ENCODE measurements at places on chromosomes 16 and 17. TPM values are rescaled to one million over a fixed set of nuclear protein-coding genes. Genes with fewer than 3 reads are reported as not detected.

GRCh38 chr17:50269477-50270434, 4.5 kb upstream of the TMEM92 start:
- peak; percentile 88 for DNase-seq

Gene KPNA2
- 47.7 TPM for total RNA-seq

Gene AANAT
- not detected for total RNA-seq

Gene TNS4
- total RNA-seq, result 7.0 TPM

DNA sequence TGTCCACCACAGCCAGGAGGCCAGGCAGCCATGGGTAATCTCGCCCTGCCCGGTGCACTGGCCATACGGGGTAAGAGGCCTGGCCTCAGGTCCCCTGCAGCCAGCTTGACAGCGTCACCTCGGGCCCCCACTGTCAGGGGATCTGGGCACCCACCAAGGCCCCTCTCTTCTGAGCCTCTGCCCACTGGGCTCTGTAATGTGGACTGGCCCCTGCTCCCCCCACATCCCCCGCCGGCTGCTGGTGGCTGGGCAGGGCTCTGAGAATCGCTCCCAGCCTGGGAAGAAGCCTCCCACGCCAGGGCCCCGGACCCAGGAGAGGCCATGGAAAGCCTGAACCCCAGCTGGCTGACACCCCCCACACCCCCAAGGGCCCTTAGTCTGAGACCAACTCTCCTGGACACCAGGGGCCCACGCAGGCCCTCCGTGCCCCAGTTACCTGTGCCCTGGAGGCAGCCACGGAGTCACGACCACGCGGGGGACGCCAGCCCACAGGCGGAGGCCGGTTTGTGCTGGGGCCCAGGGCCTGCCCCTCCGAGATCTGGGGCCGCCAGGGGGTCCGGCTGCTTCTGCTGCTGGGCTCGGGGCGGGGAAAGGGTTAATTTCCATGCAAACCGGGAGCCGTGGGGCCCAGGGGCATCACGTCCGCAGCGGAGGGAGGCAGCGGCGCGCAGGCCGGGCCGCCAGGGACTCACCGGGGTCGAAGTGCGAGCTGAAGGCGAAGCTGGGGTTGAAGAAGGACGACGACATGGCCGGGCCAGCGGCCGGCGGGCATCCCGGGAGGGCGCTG, at the start of gene PVALEF:
PVALEF (plus strand) TSS at position 262 of the 787 bp plus-strand sequence. CDS start 15,720 bp downstream, outside the sequence.
- peak; percentile 33 for DNase-seq

- no peak for DNase-seq
These were observed 732 bp upstream of the RPL27 start for GRCh38 chr17:42997390-42997983.

GRCh38 chr17:34673516-34673915, 94.1 kb downstream of the TMEM132E start:
- no peak for DNase-seq

- peak; percentile 84 for DNase-seq
These were observed 39.6 kb downstream of the GPRC5B start for GRCh38 chr16:19844945-19845641.

DNA sequence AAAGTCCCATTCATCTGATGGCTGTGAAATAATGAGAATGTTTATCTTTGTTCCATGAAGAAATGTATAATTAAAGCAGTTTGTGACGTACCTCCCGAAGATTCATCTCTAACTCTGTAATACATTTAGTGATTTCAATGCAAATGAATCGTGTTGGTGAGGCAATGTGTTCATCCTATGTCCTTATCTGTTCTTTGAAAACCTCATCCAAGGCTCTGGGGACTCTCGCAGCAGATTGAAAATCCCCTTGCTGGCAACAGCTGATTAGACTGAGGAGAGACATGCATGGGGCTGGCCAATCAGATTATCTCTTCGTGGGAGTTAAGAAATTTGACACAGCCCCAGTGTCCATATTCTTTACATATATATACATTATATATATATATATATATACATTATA, 1095.4 kb upstream of the EEF2KMT start:
- no peak for DNase-seq

Gene HLF
- total RNA-seq, result 33.7 TPM

Gene ZNF469
- 5.3 TPM for total RNA-seq

DNA sequence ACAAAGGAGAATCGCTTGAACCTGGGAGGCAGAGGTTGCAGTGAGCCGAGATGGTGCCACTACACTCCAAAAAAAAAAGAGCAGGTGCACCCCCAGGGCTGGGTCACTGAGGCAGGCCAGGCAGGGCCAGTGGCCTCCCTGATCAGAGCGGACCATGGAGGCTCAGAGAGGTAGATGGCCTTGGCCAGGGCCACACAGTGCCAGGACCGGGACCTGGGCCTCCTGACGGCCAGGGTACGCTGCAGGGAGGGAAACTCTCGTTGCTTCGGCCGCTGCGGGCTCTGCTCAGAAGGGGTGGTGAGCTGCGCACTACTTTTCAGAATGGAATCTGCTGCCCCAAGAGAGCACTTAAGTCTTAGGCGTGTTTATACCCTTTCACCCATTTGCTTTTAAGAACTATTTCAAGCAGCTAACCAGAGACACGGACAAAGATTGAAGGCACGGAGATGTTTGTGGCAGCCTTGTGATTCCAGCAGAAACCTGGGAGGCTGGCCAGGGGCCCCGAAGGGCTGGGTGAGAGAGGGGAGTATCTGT, 17.1 kb downstream of the MYO1C start:
- no peak for DNase-seq

DNA sequence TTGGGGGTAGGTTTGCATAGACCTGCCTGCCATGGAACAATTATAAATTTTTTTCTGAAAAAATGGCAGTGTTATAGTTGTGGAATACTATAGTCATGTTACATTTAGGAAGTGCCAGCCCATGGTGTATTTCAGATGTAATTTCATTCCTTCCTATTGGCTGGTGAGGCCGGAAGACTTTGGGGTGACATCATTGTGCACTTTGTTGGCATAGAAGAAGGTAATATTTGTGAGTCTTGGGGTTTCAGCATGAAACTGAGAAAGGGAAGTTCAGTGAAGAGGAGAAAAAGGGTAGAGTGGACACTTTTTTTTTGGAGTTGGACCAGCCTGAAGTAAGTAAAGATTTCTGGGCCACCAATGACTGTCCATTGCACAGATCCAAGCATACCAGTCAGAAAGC, 16.0 kb upstream of the HEATR6 start:
- no peak for DNase-seq

DNA sequence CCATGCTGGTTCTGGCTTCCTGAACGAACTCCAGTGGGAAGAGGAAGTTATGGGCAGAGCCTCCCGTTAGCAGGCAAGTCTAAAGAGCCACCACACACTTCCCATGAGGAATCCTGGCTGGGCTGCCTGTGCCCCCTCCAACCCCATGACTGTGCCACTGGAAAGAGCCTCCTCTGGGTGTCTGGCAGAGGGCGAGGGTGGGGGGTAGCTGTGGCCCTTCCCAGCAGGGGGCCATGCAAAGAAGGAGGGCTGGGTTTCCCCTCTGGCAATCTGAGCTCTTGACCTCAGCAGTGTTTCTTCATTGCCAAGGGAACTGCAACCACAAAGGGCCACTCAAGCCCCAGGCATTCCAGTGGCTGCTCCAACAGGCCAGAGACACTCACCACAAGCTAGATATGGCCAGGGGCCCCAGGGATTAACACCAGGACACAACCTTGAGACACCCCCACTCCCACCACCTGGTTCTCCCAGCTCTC, 1.7 kb upstream of the RRAD start:
- no peak for DNase-seq

GRCh38 chr17:48483471-48484131, 47.2 kb downstream of the HOXB1 start:
- peak; percentile 89 for DNase-seq

Gene CD300LD
- not detected for total RNA-seq

GRCh38 chr17:5210614-5211252, 19.1 kb upstream of the ZNF594 start:
- DNase-seq, result no peak

Gene ENPP7
- 0.48 TPM for total RNA-seq

DNA sequence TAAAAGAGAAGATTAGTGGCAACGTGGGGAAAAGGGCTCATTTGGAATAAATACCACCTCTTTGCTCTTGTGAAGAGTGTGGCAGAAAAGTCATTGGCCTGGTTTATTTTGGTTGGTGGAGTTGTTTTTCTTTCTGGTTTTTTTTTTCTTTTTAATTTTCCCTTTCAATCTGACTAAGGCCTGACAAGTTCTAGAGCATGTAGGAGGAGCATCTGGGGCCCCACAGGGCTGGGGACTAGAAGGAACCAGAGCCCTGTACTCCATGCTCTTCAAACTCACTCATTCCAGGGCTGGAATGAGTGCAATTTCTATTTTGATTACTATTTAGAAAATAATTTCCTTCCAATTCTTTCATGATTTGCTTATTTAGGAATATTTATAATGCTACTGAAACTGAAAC, 13.3 kb downstream of the IRX5 start:
- DNase-seq, result no peak

Gene GNG13
- not detected for total RNA-seq

DNA sequence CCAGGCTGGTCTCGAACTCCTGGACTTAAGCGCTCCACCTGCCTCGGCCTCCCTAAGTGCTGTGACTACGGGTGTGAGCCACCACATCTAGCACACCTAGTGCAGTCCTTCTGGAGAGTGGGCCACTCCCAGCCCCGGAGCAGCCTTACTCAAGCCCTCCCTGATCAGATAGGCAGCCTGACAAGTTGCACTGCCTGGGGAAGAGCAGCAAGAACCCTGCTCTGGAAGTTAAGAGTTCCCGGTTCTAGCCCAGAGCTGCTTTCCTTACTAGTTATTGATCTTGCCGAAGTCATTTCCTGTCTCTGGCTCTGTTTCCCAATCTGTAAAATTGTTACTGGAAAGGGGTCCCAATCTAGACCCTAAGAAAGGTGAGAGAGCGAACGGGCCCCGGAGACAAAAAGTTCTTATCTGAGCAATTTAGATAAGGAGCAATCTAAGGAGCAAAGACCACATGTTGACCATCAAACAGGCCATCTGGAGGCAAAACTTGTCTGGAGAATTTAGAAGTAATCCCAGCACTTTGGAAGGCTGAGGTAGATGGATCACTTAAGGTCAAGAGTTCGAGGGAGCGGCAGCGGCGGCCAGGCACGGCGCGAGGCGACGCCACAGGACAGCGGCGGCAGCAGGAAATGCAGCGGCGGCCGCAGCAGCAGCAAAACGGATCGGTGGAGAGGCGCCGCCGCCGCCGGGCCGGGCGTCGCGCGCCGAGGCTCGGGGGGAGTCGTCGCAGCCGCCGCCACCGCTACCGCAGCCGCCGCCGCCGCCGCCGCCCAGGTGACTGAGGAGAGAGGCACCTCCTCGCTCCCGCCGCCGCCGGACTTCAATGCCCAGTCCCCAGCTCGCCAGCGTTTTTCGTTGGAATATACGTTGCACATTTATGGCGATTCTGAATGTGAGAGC, 4.3 kb upstream of the NAGLU start:
- DNase-seq, result peak; percentile 82

Gene EXOSC6
- 33.0 TPM for total RNA-seq

DNA sequence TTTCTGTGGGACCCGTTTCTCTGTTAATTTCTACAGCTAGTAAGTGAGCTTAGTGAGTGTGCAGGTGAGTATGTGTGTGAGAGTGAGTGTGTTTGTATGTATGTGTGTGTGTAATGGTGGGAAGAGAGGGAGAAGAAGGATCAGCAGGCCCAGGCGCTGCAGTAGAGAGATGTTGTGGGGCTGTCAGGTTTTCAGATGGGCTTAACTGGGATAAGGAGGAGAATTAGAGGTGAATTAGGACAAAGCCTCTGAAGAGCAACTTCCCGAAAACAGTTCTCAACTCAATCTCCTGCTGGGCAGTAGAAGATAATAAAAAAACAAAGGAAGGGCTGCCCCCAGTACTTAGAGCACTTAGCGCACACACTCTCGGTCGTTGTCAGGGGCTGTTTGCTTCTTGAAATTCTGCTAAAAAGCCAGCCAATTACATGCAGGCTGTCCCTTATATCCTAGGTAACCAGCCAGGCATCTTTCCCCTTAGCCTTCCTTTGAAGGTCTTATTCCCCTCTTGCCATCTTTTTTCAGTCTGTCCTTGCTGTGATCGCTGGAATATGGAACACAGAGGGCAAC, 63.4 kb downstream of the CLEC16A start:
- DNase-seq, result peak; percentile 42

DNA sequence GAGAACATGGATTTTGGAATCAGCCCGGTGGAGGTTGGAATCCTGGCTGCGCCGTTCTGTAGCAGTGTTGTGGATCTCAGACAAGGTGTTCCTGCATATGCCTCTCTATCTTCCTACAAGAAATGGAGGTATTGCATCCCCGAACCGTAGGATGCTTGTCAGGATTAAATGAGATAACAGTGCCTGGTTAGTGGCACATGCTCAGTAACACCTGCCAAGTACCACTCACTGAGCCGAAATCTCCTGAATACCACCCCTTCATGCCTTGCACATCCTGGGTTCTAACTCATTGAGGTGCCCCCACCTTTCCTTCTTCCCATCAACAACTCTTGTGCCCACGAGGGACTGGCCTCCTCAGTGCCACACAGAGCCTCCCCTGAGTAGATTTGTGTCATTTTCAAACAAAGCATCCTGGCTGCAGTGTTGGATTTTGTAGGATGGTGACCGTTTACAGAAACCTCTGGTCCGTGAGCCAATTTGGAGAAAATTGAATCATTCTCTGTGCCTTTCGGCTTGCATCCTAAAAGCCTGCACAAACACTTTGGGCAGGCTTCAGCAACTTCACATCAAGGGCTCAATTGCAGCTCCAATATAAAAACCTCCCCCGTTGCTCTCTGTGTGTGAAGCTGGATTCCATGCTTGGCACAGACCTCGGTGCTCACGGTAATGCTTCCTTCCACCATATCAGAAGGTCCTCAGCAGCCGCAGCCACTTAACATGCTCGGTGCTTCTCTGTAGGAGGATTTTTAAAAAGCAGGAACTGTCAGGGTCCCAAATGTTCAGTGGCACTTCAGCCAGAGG, 84.2 kb downstream of the WWOX start:
- peak; percentile 27 for DNase-seq

GRCh38 chr17:38512473-38513058, 84.3 kb downstream of the ARHGAP23 start:
- no peak for DNase-seq

DNA sequence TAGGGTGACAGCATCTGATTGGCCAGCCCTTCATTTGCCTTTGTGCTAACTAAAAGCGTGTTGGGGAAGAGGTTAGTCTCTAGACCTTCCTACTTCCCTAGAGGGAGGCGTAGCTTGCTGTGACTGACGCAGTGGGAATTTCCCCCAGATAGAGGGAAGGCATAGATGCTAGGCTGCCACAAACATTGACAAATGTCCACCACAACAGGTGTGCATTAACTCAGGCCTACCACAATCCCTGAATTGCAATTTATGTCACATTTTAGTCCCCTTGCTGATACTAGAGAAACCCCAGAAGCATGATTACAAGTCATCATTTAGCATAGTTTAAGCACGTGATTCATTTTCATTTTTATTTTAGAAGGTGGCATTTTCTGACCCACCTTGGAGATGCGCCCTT, 76.3 kb upstream of the WSB1 start:
- no peak for DNase-seq

Gene SAMD14
- total RNA-seq, result 5.5 TPM

DNA sequence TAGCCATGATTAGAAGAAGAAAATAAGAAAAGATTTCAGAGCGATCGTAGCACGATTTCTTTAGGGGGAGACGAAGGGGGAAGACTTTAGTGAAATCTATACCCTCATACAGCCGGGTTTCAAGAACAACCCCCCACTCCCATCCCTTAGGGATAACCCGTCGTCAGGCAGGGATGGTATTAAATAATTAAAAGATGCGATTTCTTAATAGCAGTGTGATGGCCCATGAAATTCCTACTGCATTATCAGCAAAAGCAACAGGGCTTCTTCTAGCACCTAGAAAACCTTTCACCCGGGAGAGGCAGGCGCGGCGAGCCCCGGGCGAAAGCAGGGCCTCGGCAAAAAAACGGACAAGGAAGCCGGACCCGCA, 1.4 kb downstream of the CDH11 start:
- no peak for DNase-seq

All from umbilical cord (tissue), 2 donors.